ENCODE measurements at places on chromosomes 3 and 15.

DNA sequence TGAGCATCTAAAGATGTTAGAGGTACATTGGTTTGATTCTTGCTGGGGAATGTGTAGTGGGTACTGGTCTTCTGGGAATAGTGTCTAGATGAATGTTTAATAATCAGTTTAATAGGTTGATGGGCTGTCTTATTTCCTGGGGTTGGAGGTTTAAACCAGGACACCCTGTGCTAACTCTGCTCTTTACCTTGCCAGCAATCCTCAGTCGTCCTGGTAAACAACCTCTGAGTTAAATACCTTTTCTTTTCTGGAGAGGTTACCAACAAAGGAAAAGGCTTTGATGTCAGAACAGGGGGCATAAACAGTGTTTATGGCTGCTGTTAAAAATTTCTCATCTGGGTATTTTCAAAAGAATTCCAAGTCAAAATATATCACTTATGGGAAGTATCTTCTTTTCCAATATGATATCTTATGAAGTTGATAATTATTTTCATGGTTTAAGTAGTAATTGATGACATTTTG is 23.5 kb downstream of the MITF start:
- DNase-seq, result no peak

DNA sequence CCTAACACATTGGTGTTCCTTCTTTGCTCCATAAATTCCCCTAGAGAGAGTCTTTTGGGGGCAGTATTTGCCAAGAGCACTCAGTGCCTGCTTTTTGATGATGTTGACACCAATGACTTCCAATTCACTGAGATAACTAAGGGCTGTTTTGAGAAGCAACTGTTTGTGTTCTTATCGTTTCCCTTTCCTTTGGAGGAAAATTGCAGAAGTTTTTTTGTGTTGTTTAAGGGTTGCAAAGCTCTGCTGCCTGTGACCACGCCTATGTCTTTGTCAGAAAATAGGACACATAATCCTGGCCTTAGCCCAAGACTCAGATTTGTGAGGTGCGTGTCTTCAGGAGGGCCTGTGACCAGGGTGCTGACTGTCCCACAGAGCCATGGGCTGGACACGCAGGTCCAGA is 99.6 kb downstream of the FAM43A start:
- DNase-seq, result no peak

DNA sequence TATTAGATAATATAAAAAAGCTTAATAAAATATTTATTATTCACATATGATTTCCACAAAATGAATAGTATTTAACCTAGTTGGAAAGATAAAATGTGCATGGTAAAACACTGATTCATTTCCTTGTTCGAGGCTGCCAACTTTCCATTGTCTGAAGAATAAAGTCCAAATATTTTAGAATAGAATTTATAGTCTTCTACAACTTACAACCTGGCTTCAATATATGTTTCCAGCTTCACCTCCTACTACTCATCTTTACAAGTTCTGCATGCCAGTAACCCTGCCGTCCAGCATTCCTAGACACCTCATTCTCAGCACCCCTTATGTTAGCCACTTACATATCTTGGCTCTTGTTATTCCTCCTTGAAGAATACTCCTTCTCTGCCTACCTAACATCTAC is 244.5 kb downstream of the FGF12 start:
- DNase-seq, result no peak

DNA sequence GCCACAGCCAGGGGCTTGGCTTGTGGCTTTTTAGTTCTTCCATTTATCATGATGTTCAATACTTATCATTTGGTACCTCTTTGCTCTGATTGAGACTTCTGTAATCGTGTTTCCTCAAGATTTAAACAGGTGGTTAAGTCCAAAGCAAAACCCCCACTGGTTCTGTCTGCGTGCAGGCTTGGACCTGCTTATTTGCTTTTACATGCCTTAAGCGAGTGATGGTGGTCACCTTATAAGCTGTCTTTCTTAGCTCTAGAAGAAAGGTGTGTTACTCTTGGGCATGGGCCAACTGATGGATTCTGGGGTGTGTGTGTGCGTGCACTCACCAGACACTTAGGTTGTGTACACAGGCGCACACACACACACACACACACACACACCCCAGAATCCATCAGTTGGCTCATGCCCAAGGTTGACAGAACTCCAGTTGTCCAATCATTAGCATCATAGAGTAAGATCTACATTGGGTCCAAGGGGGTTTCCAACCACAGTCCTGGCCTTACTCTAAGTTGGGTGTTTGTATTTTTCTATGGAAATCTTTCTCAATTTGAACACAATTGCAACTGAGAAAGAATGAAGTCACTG is 1.2 kb downstream of the MYZAP start:
- DNase-seq, result no peak

- no peak for DNase-seq
Observed at GRCh38 chr3:4584456-4585249, 91.5 kb downstream of the ITPR1 start.

GRCh38 chr3:29005862-29006261 is 275.0 kb upstream of the RBMS3 start:
- no peak for DNase-seq

DNA sequence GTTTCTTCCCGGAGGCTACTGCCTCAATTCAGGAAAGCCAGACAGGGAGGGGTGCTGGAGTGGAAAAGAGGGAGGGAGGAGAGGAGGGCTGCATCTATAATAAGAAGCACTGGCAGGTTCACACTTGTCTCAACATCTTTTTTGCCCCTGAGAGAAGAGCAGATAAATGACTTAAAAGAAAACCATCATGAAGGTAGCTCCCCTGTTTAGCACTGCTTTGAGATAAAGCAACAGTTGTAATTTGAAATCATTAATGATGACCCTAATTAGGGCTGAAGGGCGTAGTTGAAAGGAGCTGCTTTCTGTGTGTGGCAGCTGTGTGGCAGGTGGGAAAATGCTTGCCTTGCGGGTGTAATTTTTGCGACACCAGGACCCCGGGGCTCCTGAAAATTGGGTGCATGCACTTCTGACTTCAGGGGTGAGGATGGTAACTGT is 222.8 kb upstream of the IL12A start:
- no peak for DNase-seq

GRCh38 chr15:69725275-69725674 is 272.7 kb downstream of the RPLP1 start:
- no peak for DNase-seq

GRCh38 chr3:10012106-10012505 is 14.1 kb upstream of the FANCD2 start:
- DNase-seq, result no peak

All from T follicular helper cell (primary cell).